ENCODE measurements at places on chromosomes 16 and 17.

DNA sequence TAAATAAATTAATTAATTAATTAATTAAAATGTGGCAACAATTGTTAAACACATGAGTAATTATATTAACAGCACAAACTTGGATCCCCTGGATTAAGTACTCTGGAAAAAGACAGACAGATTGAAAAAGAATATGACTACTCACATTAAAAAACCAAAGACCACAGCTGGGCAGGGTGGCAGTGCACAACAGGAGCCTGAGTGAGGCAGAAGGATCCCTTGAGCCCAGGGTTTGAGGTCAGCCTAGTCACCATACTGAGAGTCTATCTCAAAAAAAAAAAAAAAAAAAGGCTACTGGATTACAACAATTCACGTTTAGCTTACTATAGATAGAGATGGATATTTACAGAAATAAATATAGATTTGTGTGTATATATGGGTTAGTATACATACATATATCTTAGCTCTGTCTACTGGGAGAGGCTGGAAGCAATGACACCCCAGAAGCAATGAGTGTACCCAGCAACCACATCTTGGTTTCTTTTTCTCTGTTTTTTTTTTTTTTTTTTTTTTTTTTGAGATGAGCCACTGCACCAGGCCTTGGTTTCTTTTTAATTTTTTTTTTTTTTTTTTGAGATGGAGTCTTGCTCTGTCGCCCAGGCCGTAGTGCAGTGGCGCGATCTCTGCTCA is 10.6 kb upstream of the SUZ12 start:
- DNase-seq, result no peak

GRCh38 chr17:7029659-7030058 is 6.2 kb upstream of the SLC16A13 start:
- peak; percentile 61 for DNase-seq

- DNase-seq, result no peak
These were observed 430 bp downstream of the BCAS3 start for GRCh38 chr17:60678118-60678444.

GRCh38 chr17:29903471-29903870 is 26.6 kb downstream of the SSH2 start:
- DNase-seq, result no peak

DNA sequence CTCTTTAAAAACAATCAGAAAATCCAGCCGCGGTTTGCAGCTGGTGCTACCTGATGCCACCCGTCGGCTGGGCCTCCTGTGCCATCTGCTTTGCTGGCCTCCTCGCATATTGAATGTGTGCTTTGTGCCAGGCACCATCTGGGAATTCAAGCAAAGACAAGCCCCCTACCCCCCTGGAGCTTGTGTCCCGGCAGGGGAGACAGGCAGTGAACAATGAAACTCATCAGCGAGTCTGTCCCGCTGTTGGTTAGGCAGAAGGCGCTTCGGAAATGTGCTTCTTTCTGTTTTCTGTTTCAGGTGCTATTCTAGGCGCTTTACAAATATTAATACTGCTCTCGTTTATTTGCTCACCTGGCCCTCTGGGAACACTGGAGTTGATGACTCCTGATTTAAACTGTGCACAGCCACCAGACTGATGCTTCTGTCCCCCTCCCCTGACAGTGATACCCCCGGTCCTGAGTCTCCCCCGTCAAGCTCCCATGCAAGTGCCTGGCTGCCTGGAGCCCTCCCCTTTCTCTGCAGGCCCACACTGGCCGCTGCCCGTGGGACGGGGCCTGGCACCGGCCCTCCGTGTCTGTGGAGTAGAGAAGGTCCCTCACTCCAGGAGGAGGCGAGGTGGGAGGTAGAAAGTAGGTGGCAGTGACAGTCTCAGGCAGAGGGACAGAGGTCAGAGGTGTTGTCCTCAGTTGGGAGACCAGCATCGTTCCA is 126.1 kb upstream of the PLCG2 start:
- no peak for DNase-seq

GRCh38 chr16:85986931-85987749 is 88.2 kb downstream of the IRF8 start:
- peak; percentile 33 for DNase-seq

DNA sequence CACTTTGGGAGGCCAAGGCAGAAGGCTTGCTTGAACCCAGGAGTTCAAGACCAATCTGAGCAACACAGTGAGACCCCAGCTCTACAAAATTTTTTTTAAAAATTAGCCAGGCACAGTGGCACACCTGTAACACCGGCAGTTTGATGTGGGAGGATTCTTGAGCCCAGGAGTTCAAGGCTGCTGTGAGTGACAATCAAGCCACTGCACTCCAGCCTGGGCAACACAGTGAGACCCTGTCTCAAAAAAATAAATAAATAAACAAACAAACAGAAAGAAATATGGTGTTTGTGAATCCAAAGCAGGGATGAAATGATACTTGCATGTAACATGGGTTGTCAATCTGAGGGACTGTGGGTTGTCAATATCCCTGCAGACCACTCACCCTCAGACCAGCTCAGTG is 16.6 kb downstream of the FBXO31 start:
- no peak for DNase-seq

- no peak for DNase-seq
These were observed 178.0 kb downstream of the KATNIP start for GRCh38 chr16:27727941-27728340.

- DNase-seq, result no peak
These were observed 39.6 kb downstream of the MAP2K6 start for GRCh38 chr17:69454051-69454450.

GRCh38 chr16:35873472-35873871 is 2414.1 kb downstream of the TP53TG3F start:
- no peak for DNase-seq

GRCh38 chr17:3592216-3592860 is 16.9 kb downstream of the TRPV1 start:
- DNase-seq, result no peak

DNA sequence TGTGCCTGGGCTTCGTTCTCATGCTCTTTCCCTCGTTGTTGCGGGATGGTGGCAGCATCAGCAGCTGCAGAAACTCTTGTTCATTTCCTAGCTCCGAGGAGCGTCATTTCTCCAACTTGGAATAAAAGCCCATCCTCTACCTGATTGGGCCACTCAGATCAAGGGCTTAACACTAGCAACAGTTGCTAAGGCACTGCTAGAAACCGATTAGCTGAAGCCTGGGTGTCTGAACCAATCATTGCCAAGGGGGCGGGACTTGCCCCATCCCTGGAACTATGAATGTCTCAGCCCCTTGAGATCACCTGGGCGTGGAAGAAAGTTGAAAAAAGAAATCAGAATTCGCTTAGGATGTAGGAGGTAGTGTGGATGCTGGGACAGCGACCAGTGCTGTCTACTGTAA is 145.3 kb downstream of the FOXL1 start:
- DNase-seq, result no peak

DNA sequence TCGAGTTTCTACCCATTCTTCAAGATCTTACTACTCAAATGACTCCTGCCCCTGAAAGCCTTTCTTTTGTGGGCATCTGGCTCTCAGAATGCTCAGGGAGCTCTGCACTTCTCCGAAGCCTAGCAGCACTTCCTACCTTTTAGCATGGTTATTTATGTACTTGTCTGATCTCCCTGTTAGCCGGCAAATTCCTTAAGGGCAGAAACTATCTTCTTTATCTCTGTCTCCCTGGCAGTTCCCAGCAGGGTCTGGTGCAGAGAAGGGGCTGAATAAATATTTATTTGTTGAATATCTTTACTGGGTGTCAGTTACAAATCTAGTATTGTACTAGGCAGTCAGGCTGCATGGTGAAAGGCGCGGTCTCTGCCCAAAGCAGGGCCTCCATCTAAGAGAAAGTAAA is 30.7 kb downstream of the TMEM132E start:
- no peak for DNase-seq

- DNase-seq, result no peak
These were observed 46.4 kb downstream of the ZNF207 start for GRCh38 chr17:32396343-32396742.

- peak; percentile 46 for DNase-seq
These were observed 44.4 kb downstream of the LYRM1 start for GRCh38 chr16:20944861-20945574.

GRCh38 chr17:62765351-62765750 is 42.8 kb downstream of the MARCHF10 start:
- no peak for DNase-seq

DNA sequence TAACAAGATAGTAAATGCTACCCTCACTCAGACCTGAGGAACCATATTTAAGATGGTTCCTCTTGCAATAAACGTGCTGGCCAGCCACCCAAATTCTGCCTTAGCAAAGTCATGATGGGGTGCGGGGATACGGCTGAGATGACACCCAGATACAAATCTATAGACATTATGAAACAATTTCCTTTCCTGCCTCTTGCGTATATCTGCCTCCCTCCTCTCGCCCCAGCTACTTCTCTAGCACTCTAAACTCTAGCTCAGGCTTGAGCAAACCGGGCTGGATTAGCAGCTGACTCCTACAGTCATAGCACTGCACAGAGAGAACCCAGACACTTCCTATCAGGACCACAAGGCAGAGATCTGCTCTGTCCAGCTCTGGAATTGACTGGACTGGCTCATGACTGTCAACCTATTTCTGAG is 22.3 kb downstream of the CD300LF start:
- no peak for DNase-seq

DNA sequence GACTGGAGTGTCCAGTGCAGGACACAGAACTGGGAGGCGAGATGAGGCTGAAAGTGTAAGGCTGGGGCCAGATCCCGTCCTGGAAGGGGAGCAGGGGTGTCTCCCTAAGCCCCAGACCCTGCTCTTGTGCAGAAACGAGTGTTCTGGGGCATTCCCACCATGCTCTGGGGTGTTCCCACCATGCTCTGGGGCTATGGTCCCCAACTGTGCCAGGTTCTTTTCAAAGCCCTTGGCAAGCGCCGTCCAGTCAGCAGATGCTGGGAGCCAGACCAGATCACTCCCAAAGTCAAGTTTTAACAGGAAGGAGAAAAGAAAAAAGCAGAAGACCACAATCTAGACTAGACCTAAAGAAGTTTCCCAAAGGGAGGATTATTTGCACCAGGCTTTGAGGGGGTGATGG is 2.5 kb downstream of the TAX1BP3 start:
- no peak for DNase-seq

GRCh38 chr17:69457603-69458002 is 43.1 kb downstream of the MAP2K6 start:
- no peak for DNase-seq

DNA sequence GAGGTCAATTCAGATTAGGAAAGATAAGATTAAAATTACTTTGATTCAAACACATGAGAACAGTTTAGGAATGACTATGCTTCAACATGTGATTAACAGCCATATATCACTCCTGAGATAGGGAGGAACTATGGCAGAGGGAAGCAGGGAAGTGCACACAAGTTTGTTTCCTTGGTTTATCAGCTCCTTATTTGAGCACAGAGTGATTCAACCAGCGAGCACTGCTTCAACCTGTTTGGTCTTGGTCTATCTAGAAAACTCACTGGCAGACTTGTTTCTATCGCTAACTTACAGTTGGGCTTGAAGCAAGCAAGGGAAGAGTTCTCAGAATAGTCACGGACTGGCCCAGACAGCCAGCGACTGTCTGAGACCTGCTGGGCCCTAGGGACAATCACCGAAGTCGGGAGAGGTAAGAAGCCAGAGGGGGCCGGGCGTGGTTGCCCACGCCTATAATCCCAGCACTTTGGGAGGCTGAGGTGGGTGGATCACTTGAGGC is 23.5 kb downstream of the TUBG1 start:
- no peak for DNase-seq

DNA sequence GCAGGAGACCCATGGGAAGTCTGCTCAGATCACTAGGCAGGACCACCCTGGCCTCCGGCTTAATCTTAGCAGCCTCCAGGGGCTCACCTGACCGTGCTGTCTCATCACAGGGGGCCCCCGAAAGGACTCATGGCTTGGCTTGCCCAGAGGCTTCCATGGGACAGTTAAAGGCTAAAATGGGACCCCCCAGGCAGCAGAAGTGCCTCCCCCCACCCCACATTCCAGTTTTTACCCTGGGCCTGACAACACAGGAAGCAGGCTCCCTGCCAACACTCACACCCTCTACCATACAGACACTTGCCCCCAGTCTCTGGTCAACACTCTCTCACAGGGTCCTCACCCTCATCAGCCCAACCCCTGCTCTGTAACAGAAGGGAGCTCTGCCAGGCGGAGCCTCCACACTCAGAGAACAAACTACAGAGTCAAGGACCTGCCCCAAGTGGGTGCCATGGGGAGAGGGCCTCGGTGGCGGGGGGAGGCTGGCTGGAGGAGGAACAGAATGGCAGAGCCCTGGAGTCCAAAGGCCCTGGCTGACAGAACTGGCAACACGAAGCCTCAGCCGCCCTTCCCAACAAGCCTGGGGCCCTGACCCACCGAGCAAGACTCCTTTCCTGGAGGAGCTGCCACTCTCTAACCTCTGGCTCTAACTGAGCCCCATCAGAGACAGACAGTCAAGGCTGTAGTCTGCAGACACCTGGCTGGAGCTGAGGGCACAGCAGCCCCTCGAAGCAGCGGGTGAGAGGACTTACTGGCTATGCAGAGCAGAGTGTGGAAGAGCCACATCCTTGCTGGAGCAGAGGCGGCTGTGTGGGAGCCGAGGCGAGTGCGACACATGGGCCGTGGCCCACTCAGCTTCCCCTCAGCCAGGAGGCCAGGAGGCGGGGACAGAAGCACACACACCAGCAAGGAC is at the start of gene ITGAE:
Gene ITGAE, minus strand, starts transcription at position 827 of the 910 bp plus-strand sequence. Its CDS starts 44 bp downstream, at position 783.
- DNase-seq, result no peak

DNA sequence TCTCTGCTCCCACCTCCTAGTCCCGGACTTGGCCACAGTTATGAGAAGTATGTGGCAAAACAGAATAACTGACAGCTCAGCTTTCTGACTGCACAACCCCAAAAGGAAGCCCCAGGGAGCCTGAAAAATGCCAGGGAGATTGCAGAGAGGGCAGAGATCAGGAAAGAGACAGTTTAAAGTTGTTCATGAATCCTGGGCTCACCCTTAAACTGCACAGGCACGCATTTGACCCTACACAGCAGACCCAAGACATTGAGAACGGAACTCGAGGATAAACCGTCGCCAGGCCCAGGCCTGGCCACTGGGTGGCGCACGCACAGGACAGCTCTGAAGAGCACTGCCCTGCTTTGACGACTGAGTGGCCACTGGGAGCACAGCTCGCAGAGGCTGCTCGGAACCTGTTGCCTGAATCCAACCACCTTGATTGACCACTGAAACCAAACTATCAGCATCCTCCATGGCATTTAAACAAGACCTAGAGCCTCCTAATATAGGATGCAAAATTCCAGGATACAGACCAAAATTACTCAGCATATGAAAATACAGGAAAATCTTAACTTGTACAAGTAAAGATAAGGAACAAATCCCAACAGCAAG is 114.0 kb downstream of the C16orf95 start:
- DNase-seq, result peak; percentile 32

- no peak for DNase-seq
These were observed 220.6 kb downstream of the NTN1 start for GRCh38 chr17:9241774-9242496.

DNA sequence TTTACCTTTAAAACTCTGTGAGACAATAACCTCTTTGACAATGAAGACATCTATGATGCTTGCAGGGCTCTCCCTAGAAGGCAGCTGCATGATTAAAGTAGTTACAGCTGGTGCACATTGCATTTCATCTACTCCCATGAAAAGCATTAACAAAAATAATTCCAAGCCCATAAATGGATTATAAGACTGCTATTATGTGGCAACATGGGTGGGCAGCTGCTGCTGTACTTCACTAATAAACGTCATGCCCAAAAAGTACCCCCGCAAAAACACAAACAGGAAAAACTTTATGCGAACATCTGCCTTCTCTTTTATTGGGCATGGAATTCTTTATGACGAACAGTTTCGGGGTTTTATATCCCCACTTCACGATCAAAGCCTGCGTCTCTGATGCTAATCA is 224.9 kb downstream of the CA10 start:
- DNase-seq, result no peak

Measured in activated naive CD4-positive, alpha-beta T cell treated with Interleukin-2 at 50 U/mL for 16 hours (primary cell).